ENCODE measurements at places on chromosomes 4 and X. TPM values are rescaled to one million over a fixed set of nuclear protein-coding genes. Genes with fewer than 3 reads are reported as not detected.

DNA sequence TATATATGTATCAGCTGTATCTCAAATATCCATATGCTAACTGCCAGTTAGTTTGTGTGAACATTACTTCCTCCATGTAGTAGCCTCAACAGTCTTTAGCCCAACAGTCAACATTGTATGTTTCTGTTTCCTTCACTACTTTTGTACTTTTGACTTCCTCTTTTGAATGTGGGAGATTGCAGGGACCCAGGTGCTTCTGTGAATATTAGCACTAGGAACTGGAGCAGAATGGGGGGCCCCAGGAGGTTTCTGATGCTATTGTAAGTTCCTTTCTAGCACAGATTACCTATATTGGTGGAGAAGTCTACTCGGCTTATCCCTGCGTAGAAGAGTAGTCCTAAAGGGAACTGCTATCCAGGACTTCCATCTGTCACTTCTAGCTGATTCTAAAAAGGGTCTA, 2.3 kb downstream of the PLAC8 start:
- DNase-seq = no peak

Gene CXorf49
- total RNA-seq = not detected

Gene ZRSR2
- total RNA-seq = 3.8 TPM

GRCh38 chrX:57899064-57899463, 11.2 kb downstream of the ZXDA start:
- no peak for DNase-seq

Gene KIAA1210
- 0.08 TPM for total RNA-seq

Gene PPP4R3C
- total RNA-seq = not detected

DNA sequence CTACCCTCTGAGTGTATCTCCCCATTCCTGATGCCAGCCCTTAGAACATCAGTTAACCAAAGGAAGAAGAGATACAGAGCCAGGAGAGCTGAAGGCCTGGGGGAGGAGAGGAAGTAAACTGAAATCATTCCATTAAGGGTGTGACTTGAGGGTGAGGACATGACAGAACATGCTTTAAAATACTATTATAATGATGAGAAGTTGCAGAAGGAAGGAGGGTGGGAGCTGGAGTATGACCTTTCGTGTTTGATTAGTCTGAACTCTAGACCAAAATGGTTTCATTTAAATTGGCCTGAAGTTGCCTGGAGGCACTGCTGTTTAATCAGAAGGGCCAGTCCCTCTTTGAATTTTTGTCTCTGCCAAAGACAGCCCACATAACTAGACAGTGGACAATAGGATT, 11.4 kb downstream of the INTS6L start:
- no peak for DNase-seq

All from SK-MEL-5 (cell line).